HT1080 (cell line): ENCODE measurements at places on chromosomes 5 and 9.

DNA sequence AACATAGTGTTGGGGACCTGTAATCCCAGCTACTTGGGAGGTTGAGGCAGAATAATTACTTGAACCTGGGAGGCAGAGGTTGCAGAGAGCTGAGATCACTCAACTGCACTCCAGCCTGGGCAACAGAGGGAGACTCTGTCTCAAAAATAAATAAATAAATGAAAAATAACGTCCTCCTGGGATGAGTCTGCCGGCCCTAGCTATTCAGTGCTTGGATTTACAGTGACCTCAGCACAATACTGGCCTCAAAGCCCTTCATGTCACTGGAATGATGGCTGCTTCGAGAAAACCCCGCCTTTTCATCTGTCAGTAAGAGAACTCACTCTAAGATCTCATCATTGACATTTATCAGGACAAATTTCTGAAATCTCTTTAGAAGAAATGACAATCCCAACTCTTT is 35.5 kb downstream of the SOX30 start:
- no peak for DNase-seq

GRCh38 chr5:76594107-76594506 is 29.1 kb downstream of the F2RL2 start:
- no peak for DNase-seq

- DNase-seq: no peak
Measured at GRCh38 chr5:21581508-21581907, 1271.6 kb downstream of the CDH12 start.

GRCh38 chr5:13339093-13339492 is 605.4 kb downstream of the DNAH5 start:
- DNase-seq: peak; percentile 46

DNA sequence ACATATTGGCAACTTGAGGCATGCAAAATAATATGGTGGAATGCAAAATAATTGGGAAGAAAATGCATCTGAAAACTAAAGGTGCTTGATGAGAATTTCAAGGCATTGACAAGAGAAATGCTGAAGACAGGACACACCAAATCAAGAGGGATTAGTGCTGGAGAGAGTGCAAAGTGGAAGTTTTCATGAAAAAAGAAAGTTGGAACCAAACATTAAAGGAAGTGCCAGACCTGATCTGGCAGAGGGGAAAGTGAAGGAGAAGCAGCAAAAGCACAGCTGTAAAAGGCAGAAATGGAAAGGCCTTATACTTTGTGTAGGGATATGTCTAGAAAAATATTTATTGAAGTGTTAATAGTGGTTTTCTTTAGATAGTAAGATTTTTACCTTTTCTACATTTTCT is 35.3 kb upstream of the FYB1 start:
- no peak for DNase-seq

- DNase-seq: no peak
Measured at GRCh38 chr9:98328770-98329169, 73.3 kb upstream of the TBC1D2 start.

DNA sequence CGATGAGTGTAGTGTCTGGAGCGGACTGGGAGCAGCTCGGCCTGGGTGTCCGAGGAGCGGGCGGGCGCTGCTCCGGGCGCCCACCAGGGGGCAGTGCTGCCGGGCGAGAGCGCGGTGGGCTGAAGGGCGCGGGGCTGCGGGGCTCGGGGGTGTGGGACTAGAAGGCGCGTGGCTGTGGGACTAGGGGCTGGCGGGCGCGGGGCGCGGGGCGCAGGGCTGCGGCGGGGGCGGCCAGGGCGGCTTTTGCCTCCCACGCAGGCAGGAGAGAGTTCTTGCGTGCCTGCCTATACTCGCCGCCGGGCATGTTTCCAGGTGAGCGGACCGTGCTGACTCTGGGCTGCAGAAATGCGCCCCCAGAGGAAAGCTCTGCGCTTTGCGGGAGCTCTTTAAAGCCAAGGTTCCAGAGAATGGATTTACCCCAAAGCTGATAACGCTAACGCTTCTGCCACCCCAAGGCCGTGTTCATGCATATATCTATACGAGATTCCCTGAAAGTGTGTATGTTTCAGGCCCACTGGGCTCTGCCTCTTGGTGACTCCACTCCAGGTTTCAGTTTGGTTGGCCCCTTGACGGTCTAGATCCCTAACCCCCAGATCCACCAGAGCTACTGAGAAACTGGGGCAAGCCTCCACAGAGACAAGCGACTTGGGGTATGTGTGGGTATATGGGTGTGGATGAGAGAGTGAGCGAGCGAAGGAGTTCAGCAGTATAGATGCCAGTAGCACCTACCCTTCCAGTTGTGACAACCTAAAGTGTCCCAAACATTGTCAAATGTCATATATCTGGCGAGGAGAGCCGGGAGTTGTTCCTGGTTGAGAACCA is 56.2 kb downstream of the ACER2 start:
- DNase-seq: peak; percentile 48

DNA sequence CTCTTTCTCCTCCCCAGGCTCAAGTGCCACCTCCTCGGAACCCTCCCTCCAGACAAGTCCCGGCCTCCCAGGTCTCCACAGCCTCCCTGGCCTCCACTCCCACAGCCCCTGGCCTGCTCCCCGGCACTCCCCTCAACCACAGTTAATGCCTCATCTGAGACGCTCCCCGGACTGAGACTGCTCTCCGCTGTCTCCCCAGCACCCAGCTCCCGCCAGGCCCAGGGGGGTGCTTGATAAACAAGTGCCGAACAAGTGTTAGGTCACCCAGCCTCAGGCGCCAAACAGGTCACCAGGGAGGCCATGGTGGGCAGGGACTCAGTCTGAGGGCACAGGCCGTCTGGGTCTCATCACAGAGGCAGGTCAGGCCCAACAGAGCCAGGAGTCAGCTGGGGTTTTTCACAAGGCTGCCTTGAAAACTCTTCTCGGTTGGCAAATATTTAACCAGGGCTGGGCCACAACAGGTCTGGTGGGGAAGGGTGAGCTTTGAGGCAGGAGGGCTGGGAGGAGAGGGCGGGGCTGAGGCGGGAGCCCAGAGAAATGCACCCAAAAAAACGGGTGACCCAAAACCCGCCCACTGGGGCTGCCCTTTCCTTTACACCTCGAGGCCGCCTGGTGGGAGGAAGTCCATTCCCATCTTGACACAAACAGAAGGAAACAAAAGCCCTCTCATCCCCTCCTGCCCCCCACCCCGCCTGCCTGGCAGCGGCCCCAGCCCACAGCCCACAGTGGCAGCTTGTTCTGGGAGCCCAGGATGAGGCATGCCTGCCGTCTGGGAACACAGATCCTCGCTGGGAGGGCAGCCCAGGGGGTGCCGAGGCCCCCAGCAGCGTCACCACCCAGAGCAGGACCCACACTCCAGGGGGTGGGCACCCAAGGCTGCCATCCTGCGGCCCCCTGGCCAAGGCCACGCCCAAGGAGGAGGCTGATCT is 66.6 kb upstream of the STXBP1 start:
- peak; percentile 90 for DNase-seq

DNA sequence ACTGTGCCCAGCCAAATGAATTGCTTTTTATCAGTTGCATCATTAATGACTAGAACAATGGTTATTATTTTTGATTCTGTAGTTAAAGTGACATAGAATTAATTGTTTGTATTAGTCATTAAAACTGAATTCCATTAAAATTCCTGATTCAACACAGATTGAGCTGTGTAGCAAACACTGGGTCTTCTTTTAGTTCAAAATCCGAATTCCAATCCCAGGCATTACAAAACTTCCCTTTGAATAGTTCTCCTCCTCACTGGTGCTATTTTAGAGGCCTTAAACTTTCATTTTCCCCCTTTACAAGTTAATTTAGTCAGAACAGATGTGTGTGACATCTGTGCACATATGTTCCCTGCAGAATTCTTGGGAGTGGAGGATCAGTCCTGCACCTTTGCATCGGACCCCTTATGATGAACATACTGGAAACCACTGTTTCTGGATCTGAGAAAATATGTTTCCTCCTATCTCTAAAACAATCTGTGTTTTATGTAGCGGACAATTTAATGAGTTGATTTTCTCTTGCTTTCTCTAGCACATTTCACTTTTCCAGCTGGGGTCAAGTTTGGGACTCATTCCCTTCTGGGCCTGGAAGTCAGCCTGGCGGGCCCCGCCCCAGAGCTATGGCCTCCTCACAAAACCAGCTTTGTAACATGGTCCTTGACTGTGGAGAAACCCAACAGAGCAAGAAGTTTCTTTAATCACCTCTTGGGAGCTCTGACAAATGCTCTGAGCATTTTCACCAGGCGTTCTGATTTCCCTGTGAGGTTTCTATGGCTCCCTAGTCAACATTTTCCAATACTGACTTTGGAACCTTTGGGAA is 87.9 kb upstream of the MAMDC2 start:
- DNase-seq: no peak

DNA sequence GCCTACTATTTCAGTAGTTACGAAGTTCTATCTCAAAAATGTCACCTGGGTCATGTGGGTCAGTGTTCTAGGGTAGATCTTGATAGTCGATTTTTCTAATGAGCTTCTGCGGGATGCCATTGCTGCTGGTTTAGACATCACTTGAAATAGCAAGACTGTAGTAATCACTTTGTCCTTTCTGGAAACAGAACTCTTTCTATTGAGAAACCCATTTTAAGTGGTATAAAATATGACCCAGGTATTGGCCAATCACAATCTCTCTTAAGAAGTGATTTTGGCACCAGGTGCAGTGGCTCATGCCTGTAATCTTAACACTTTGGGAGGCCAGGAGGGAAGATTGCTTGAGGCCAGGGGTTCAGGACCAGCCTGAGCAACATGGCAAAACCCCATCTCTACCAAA is 17.6 kb downstream of the ARRDC3 start:
- DNase-seq: no peak

GRCh38 chr9:104090578-104090977 is 3.5 kb upstream of the SMC2 start:
- DNase-seq: no peak

DNA sequence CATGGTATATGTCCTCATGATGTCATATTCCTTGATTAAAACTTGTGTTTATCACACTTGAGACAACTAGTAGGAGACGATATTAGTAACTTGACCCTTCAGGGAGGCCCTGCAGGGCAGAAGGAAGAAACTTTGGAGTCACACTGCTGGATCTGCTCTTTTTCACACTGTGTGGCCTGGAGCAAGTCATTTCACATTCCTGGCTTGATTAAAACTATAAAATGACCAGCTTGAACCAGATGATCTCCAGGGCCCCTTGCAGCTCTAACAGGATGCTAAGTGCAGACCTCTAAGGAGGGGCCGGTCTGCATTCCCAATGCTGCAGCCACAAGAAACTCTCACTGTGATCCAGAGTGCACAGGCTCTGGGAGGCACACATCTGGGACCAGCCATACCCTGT is 146.4 kb upstream of the ZNF366 start:
- no peak for DNase-seq

GRCh38 chr5:6342689-6343315 is 35.5 kb downstream of the MED10 start:
- no peak for DNase-seq

- no peak for DNase-seq
Measured at GRCh38 chr9:95494022-95494415, 22.8 kb downstream of the PTCH1 start.

- no peak for DNase-seq
Measured at GRCh38 chr5:105475401-105475800, 1912.8 kb upstream of the NUDT12 start.

DNA sequence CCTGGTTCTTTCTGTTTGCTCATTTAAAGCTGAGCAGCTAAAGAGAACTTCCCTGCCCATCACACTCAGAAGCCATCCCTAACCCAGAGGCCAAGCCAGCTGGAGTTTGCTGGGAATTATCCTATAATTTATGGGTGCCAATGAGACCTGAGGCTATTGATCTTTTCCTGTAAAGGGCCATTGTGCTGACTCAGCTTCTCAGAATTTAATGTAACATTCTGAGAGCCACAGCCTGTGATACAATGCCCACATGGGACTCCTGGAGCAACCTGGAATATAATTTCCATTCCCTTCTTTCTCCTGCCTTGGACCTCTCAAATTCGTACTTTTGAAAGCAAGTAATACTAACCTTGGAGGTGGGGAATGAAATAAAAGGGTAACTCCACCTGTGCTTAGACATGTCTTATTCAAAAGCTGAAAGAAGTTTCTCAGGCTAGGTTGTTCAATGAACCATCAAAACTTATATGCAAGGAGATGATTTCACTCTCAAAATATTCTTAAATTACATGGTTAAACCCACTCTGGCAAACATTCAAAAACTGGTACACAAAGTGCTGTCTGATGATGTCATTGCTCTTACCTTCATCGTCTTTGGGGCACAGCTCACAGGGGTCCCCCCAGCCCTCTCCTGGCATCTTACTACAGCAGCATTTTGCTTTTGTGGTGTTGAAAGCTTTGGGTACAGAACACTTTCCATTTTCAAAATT is 206.7 kb downstream of the SLC12A2 start:
- DNase-seq: no peak

DNA sequence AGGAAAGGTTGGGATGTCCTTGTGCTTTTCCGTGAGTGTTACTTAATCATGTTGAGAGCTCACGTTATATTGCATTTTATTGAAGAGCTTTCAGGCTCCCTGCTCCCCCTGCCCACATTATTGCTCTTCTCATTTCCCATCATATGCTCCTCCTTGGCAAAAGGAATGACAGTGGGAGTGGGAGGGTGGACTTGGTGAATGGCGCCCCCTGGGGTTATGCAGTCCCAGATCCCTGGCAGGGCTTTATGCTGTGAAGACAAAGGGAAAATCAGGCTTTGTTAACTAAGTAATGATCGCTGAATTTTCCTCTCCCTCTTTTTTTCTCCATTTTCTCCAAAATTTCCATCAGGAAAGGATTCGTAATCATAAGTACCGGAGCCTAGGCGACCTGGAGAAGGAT is 166.6 kb downstream of the SMARCA2 start:
- peak; percentile 20 for DNase-seq

DNA sequence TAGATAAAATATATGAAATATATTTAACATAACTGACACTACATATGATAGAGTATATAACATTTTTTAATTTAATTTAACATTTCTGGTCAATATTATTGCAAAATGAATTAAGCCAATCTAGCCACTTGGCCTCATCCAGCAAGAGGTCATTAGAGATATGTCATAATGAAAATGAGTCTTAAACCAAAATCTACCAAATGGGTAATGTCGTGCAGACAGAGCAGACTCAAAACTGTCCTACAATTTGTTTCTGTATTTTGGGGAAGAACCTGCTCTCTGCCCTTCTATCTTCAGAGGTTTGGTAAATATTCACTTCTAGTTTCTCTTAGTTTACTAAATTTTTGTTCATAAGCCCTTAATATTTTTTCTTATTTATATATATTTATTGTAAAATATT is 61.4 kb downstream of the ARHGEF28 start:
- DNase-seq: no peak

- DNase-seq: no peak
Measured at GRCh38 chr9:136080716-136081112, 14.4 kb downstream of the NACC2 start.

GRCh38 chr5:110397281-110397680 is 329.2 kb downstream of the TMEM232 start:
- no peak for DNase-seq

GRCh38 chr5:94745786-94746730 is 127.6 kb downstream of the SLF1 start:
- DNase-seq: peak; percentile 32

GRCh38 chr5:115423541-115423940 is 121.0 kb downstream of the FEM1C start:
- no peak for DNase-seq
